ENCODE measurements at places on chromosomes 1 and 21.

DNA sequence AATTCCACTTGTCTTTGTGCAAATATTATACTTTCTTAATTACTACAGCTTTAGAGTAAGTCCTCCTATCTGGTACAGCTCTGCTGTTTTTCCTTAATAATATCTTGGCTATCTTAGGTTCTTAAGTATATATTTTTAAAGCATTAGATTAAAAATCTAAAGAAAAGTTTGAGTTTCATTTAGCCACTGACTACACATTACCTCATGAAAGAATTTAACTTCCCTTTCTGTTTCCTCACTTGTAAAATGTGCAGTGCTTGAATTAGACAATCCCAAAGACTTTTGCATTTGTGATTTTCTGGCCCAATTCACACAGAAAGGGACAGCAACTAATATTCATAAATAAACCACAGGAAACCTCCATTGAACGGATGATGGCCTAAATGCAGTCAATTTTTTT lies 126.4 kb upstream of the SAMSN1 start:
- peak; percentile 65 for DNase-seq

GRCh38 chr1:214261206-214262123 lies 19.5 kb upstream of the SMYD2 start:
- DNase-seq, result peak; percentile 92

DNA sequence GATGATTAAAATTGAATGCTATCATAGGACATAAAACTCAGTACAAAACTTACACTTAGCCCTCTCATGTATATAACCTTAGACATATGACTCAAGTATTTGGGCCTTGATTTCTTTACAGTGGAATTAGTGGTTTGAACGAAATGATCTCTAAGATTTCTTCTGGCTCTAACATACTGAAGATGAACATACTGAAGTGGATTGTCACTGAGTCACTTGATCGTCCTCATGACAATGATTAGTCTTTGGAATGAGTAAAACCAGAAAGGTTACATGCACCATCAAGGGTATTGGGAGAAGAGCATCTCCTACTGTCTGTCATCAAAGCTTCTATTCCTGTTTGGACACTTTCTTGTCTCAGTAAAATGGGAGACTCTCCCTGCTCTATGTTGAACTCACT lies 17.4 kb downstream of the FMN2 start:
- no peak for DNase-seq

DNA sequence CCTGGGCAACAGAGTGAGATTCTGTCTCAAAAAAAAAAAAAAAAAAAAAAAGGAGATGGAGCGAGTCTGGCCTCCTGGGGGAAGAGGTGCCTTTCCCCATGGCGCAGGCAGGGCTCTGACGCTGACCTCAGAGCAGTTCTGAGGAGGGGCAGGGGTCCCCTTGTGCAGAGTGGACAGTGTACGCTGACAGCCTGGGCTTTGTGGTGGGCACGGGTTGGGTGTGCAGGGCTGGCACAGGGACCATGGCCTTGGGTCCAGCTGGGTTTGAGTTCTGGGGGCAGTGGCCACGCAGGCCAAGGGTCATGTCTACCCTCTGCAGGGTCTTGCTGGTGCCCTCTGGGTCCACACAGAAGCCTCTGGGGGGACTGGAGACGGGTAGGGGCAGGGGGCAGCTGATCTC lies 260.1 kb upstream of the C1orf174 start:
- DNase-seq, result no peak

DNA sequence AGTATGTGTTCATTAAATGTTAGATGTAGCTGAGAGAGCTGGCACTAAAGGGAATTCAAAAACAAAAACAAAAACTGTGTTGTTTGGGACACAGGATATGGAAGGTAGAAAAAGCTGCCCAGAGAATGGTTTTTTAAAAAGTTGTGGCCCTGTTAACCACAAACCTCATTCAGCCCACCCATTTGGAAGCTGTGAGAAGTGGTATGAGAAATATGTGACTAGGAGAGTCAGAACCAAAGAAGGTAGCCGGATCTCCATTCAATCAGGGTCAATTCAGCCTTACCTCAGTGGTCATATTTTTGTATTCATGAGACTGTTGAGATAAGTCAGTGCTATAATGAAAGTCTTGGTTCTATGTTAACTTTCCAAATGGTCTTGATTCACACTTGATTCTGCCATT lies 29.8 kb upstream of the CACYBP start:
- DNase-seq, result no peak

- no peak for DNase-seq
These were observed 95.0 kb downstream of the TLR5 start for GRCh38 chr1:223048026-223048425.

Measured in OCI-M1 (cell line).